ENCODE measurements at places on chromosomes 7 and 10.

DNA sequence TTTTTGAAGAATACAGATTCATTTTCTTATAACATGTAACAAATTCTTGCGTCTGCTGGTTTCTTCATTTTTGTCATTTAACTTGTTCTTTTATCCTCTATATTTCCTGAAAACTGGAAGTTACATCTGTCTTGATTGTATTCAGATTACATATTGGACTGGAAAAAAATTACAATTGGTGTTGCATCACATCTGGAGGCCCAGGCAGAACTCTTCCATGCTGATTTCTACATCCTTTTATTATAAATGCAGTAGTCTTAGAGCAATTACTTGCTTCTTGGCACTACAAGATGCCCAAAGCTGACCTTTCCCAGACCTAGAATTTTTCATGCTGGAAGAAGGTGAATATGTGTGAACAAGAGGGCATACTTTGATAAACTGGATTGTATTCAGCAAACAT, 460.9 kb upstream of the CNTNAP2 start:
- DNase-seq: no peak

DNA sequence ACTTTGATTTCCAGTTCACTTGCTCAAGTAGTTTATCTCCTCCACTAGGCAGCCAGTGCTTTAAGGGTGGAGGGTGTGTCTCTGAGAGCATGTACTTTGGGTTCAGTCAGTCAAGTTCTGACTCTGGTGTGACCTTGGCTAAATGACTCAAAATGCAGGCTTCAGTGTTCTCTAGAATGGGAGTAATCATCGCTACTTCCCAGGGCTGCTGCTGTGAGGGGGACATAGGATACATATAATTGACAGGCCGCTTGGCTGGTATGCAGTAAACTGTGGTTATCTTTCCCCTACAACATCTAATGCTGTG, 3.5 kb downstream of the PTPRE start:
- no peak for DNase-seq

GRCh38 chr7:79668292-79668691, 214.8 kb upstream of the MAGI2 start:
- no peak for DNase-seq

- no peak for DNase-seq
Observed at GRCh38 chr10:55002420-55002819, 201.4 kb upstream of the PCDH15 start.

GRCh38 chr7:1248143-1248915, 15.7 kb downstream of the UNCX start:
- DNase-seq: no peak

GRCh38 chr10:26540601-26541000, 102.5 kb downstream of the APBB1IP start:
- no peak for DNase-seq

GRCh38 chr7:131538813-131539179, 17.6 kb downstream of the PODXL start:
- DNase-seq: no peak

DNA sequence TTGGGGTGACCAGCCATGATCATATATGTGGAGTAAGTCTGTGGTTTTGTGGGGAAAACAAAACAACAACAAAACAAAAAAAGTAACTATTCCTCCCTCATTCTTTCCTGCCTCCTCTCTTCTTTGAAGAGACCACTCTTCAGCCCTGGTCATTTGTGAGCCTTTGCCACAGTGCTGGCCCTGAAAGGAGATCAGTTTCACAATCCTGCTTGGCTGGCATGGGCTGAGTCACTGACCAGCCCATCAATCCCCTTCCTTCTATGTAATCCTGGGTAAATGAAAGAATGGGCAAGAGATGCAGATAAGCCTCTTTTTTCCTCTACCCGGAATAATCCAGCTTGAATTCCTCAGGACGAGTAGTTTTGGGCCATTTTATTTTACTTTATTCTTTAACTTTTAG, 13.6 kb downstream of the CSTF2T start:
- DNase-seq: no peak

DNA sequence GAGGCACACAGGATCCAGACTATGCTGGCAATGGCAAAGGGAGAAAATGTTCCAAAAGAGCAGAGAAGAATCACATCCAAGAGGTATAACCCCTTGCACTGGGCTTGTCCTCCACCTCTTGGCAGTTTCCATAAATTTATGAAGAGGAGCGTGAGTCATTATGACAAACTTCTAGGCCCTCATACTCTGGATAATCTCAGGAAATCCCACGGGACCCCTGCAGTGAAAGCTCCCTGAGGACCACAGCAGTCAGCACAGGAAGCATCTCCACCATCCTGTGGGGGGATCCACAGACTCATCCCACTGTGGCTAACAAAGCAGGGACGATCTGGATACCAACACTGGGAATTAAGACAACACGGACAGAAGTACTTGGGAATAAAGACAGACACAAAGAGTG, 30.3 kb upstream of the GPAM start:
- DNase-seq: no peak

- peak; percentile 66 for DNase-seq
Observed at GRCh38 chr7:38394660-38395059, 121.2 kb upstream of the TARP start.

GRCh38 chr10:70549962-70550458, 52.5 kb downstream of the PRF1 start:
- peak; percentile 81 for DNase-seq

GRCh38 chr10:70283445-70284399, at the start of gene NPFFR1:
NPFFR1 (minus strand) TSS chr10:70284004; CDS start chr10:70283676, 328 bp downstream.
- DNase-seq: no peak

DNA sequence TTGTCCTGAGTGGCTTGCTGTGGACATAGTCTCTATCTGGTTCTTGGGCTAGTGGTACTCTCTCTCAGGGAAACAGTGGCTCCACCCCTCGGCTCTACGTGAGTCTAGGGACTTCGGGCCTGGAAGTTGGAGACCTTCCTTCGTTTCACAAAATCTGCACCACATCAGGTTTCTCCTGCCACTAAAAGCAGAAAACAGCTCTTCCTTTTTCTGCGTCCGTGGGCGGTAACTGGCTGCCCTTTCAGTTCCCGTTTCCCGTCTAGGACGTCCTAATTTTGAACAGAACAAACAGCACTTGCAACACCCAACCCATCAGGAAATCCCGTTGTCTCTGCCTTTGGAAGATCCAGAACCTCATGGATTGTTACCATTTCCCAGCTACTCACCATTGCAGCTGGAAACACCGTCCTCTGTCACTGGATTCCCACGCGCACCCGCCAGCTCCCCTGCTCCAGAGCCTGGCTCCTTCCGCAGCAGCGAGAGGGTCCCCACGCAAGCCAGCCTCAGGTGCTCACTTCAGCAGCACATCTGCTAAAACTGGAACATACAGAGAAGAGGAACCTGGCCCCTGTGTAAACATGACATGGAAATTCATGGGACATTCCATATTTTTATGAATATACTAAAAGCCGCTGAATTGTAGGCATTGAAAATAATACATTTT, 311.4 kb upstream of the AKR1E2 start:
- peak; percentile 94 for DNase-seq

- peak; percentile 72 for DNase-seq
Observed at GRCh38 chr10:95896071-95896850, 11.5 kb upstream of the CC2D2B start.

GRCh38 chr10:89047397-89047796, 56.8 kb downstream of the FAS start:
- DNase-seq: peak; percentile 34

DNA sequence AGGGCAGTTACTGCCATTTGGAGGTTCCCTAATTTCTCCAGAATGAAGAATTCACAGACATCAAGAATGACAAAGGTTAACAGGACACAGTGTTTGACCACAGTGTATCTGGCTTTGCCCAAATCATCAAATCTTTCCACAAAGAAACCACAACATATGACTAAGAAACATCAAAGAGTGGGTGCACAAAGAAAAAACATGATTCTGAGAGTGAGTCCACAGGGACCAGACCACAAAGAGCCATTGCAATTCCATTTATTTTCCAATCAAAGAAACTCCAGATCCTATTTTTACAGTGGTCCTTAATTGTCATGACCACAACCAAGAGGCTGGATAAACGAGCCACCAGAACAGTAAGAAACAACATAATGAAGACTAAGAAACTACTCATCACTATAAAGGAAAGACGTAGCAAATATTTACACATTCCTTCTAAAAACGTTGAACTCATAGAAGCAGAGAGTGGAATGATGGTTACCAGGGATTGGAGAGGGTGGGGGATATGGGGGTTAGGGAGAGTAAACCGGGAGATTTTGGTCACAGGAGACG, 286.5 kb downstream of the DOCK4 start:
- peak; percentile 89 for DNase-seq

- no peak for DNase-seq
Observed at GRCh38 chr7:159071260-159071659, 73.4 kb downstream of the VIPR2 start.

DNA sequence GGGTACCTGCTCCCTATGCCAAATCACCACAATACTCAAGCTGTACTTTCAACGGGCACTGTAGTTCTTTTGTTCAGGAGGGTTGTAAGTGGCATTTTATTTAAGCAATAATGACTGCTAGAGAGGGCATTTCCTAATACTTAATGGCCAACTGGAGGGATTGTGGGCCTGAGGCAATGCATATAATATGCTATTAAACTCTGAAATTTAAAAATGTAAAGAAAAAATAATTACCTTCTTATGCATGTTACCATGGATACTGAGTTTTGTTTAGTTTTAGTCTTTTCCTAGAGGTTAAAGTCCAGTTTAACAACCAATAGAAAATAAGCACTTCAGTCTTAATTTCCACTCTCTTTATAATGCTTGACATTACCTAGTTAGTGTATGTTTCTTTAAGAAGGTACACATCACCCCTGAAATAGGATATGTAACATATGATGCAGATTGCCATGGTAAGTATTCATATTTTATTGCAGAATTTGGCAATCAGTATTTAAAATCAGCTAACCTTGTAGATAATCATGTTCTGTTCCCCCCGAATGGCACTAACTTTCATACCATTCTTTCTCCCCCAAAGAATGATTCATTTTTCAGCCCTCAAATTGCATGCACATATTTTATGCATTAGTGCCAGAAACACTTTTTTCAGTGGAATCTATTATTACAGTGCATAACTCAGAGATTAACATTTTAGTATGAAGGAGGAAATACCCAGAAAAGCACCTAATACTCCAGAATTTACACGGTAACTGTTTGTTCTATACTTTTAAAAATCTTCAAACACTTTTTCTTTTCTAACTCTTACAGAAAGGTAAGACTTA, 90.3 kb upstream of the ZNF438 start:
- DNase-seq: no peak

DNA sequence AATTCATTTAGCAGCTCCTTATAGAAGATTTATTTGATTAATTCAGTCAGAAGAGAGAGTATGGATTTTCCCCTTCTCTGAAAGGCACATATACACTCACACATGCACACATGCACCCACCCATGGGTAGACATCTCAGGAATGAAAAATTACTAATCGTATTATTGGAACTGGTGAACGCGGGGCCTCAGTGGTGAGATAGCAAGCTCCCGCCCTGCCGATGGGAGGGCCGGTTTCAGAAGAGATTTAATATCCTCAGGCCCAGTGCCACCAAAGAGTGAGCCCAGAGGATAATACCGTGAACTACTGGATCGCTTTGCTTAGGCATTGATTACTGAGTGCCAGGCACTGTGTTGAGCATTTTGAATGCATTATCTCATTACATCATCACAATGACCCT, 38.0 kb upstream of the EMX2 start:
- no peak for DNase-seq

DNA sequence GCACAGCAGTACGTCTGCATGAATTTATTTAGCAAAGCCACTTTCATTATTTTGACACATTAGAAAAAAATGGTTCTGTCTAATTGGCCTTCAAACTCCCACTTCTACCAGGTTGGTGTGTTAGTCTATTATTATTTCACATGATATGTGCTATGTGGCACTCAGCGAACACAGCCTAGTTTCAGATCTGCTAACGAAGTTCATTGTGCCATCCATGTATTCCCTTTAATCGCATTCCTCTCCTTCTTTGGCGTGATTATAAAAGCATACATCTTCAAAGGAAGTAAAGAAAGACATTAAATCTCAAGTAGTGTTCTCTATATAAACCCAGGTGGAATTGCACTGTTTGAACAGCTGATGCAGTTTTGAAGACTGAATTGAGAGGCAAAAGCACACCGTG, 96.4 kb upstream of the CACNA2D1 start:
- DNase-seq: no peak

DNA sequence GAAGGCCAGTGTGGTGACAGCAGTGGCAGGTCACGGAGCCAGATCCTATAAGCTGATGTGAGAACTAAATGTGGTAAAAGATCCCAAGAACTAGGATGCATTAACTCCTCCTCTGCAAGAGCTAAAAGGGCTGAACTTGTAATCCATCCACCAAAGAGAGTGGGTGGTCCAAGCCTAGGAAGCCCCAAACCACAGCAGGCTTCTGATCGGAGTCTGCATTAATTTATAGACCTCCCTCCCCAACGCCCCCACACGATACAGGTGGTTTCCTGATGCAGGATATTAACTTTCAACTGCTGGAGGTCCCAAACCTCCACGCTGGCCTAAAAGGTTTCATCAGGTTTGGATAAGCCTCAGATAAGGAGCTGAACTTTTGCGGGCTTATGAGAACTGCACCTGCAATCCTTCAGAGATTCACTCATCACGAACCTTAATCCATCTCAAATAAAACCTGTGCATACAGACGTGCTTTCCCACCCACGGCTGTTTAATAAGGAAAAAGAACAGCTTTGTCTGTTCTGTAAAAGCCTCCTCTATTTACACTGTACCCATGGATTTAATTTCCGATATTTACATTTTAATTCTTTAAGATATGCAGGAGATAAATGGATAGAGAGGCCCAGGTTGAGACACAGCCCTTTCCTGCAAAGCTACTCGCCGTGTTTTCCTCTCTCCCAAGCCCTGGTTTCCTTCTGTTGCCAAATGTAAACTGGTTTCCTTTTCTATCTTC, 74.9 kb downstream of the GFRA1 start:
- no peak for DNase-seq

GRCh38 chr10:44926751-44927351, 15.7 kb downstream of the TMEM72 start:
- DNase-seq: peak; percentile 39

GRCh38 chr10:127875916-127876315, 16.8 kb downstream of the CLRN3 start:
- DNase-seq: no peak

DNA sequence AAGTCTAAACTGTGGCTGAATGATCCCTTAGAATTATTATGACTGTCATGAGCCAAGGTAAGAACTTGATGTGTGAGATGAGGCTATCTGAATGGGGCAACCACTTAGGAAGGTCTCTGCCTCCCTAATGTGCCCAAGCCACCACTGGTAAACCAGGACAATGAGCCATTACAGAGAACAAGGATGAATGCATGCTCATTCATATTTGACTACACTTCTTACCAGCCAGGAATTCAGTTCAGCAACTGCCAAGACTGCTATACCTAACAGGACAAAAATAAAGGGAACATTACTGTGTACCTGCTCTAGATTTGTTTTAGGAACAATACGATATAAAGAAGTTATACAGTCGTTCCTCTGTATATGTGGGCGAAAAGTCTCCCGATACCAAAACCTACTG, 23.0 kb downstream of the MPP7 start:
- DNase-seq: no peak

GRCh38 chr10:18164748-18165361, 24.6 kb downstream of the CACNB2 start:
- no peak for DNase-seq

All from suppressor macrophage treated with lipopolysaccharide for 1 hour (primary cell).